SHP77 (cell line): ENCODE measurements at places on chromosomes 12 and 14.

GRCh38 chr12:44077294-44077693 lies 241.4 kb downstream of the TMEM117 start:
- DNase-seq = no peak

GRCh38 chr12:46430340-46430948 lies 57.9 kb upstream of the SLC38A2 start:
- no peak for DNase-seq

GRCh38 chr12:1830981-1831963 lies 10.9 kb downstream of the LRTM2 start:
- no peak for DNase-seq

DNA sequence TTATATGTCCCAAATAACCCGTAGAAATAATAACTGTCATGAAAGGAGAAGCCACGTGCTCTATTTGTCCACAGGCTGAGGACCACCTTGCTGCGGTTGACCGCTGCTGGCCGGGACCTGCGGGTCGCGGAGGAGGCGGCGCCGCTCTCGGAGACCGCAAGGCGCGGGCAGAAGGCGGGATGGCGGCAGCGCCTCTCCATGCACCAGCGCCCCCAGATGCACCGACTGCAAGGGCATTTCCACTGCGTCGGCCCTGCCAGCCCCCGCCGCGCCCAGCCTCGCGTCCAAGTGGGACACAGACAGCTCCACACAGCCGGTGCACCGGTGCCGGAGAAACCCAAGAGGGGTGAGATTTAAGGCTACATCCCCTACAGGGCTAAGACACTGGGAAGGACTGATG lies 21.0 kb downstream of the RPGRIP1 start:
- DNase-seq = peak; percentile 14

GRCh38 chr12:50720501-50720900 lies 43.4 kb upstream of the ATF1 start:
- no peak for DNase-seq

DNA sequence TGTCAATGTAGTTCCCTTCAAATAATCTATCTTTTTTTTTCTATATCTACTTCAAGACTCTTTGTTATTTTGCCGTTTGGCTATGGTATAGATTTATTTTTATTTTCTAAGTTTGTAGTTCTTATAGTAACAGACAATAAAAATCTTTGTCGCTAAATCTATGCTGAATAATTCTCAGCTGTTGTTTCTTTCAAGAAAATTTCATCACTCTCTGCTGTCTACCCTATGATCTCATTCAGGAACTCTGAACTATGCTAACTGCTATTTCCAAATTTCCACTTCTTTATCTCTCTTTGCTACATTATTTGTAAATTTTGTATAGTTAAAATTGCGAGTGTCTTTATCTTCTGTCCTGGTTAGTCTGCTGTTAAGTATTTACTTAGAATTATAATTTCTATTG lies 353.6 kb downstream of the LRFN5 start:
- no peak for DNase-seq

DNA sequence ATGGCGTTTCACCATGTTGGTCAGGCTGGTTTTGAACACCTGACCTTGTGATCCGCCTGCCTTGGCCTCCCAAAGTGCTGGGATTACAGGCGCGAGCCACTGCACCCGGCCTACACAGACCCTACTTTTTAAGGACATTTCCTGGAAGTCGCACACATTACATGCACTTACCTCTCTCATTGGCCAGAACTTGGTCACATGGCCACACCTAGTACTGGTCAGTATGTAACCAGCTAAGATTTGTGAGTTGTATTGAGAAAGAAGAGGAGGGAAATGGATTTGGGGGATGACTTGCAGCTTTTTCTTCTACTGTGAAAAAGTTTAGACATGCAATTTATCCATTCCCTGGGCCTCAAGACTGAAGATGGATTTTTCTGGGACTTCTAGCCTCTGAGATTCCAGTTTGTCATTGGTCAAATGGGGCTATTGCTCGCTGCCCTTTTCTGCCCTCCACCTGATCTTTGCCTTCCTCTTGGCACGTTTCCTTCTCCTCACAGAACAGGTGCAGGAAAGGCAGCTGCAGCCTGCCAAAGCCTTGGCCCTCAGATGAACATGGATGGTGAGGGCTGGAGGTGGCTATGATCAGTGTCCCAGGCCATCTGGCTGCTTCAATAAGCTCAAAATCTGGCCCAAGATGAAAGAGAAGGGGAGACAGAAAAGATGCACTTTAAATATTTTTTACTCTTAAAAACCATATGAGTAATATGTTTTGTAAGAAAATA lies 7.1 kb upstream of the ZDHHC22 start:
- peak; percentile 57 for DNase-seq

DNA sequence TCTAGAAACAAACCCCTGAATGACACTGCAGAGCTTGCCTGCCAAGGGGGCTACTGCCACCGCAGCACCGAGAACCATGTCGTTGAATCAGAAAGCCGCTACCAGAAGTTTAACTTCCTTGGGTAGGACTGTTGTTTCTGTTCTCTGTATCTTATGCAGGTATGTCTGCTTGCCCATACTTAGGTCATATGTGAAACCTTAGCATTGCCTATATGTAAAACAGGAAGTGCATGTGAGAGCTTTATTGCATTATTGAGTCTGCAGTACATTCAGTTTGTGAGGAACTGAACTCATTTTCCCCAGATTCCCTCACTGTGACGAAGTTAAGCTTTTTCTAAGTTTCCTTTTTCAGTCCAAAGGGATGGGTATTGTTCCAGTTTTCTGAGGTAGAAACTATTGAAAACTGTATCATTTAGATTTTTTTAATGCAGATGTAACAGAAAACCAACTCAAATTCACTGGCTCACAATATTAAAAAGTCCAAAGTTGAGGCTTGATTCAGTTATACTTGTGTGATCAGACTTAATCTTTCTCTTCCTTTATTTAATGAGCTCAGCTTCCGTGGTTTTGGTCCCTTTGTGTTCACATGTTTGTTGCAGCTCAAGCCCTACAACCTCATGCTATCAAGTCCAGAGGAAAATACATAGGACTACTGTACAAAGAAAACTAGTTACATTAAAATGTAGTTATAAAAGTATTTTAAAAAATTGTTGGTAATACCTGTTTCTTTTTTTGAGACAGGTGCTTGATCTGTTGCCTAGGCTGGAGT lies 6.9 kb downstream of the FBXO34 start:
- no peak for DNase-seq

GRCh38 chr14:102878970-102879460 lies 43.4 kb upstream of the AMN start:
- DNase-seq = no peak

GRCh38 chr14:26499546-26499945 lies 98.3 kb downstream of the NOVA1 start:
- no peak for DNase-seq

GRCh38 chr14:71117839-71118743 lies 210.8 kb downstream of the PCNX1 start:
- no peak for DNase-seq

DNA sequence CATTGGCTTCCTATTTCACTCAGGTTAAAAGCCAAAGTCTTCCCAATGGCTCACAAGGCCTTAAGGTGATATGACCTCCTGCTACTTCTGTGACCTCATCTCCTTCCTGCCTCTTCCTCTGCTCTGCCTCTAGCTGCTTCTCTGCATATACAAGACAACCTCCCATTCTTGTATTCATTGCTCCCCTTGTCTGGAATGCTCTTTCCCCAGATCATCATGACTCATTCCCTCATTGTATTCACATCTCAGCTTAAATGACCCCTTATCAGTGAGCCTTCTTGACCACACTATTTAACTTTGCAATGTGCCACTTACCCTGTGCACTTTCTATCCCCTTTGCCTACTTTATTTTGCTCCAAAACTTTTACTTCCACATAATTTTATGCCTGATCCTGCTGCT lies 90.2 kb downstream of the PPP1R12A start:
- DNase-seq = no peak

GRCh38 chr12:69241438-69242092 lies 2.2 kb downstream of the CPSF6 start:
- no peak for DNase-seq

DNA sequence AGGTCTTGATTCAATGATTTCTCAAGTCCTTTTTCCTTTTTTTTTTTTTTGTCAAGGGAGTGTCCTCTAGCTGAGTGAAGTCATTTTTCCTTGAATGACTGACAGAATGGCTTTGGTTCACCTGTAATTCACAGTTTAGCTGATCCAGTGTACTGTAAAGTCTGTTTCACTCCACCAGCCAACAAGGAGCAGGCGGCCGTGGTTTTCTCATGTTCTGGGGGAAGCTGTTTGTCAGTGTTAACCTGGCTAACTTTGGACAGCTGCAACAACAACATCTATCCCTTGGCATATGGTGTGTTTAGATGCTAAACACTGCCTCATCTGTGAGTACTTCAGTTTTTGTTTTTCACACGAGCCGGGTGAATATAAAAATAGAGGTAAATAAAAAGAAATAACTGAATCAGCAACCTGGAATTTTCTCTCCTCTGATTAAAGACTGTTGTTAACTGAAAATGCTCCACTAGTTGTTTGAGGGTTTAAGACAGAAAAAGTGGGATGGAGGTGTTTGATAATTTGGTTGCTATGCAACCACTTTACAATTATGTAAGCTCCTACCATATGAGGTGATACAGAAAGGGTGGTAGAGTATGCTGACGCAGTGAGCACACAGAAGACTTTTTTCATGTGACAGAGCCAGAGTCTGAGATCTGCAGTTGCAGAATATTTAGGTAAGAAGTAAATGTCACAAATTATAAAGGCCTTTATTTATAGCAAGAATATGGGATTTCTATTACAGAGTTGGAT lies 50.3 kb upstream of the SLC2A13 start:
- no peak for DNase-seq

DNA sequence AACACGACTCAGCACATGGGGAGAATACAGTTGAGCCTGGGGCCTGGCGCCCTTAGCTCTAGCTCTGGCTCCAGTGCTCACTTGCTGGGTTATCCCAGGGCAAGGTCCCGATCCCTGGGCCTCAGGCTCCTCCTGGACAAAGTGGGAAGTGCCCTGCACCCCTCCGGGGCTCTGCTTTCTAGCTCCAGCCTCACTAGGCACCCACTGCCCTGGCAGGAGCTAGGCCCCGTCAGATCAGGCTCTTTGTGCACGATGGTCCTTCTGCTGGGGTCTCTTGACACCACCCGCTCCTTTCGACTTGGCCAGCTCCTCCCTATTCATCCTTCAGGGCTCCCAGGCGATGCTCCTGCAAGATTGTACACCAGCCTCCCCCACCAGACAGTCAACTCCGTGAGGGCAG lies 23.4 kb downstream of the NCKAP5L start:
- no peak for DNase-seq

- DNase-seq = no peak
Measured at GRCh38 chr14:100589760-100590469, 2.7 kb upstream of the BEGAIN start.

DNA sequence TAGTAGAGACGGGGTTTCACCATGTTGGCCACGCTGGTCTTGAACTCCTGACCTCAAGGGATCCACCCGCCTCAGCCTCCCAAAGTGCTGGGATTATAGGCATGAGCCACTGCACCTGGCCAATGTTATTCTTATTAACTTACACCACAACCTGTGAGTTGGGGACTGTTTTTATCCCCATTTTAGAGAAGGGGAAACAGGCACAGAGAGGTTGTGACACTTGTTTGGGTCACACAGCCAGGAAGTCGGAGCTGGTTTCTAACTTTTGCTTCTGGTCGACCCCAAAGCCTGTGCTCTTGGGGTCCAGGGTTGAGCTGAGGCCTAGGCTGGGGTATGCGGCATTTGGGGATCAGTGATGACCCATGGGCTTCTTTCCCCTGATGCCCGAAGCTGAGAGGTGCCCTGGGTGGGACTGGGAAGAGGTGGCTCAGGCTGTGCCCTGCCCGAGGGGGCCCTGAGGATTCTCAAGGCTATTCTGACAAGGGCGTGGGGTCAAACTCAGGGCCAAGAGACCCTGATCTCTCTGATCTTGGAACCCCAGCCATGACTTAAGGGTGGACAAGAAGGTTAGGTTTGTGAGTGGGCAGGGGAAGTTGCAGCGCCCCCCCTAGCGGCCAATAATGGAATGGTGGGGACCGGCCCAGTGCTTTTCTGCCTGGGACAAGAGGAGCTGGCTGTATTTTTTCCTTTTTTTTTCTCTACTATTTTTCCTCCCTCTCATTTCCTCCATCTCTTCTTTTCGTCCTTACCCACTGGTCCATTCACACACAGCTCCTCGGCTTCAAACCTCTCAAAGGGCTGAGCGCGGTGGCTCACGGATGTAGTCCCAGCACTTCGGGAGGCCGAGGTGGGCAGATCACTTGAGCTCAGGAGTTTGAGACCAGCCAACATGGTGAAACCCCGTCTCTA lies 3.0 kb downstream of the SDSL start:
- no peak for DNase-seq

GRCh38 chr12:116370886-116371580 lies 93.5 kb upstream of the MED13L start:
- DNase-seq = no peak

- no peak for DNase-seq
Measured at GRCh38 chr12:27451036-27451825, 4.7 kb downstream of the SMCO2 start.

DNA sequence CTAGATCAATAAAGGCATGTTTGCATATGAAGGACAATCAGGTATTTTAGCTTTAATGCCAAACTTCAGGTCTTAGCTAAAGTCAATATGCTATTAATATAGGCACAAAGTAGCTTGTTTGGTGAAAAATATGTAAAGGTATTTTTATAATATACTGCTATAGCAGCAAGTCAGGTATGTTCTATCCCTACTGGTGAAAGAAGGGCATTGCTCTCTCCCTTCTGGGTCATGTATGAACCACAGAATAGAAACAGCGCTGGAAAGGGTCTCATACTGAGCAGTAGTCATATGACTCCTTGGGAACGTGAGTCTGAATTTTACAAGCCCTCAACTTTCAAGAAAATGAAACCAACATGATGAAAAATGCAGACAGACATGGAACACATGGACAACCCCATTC lies 314.6 kb downstream of the GRIN2B start:
- no peak for DNase-seq

DNA sequence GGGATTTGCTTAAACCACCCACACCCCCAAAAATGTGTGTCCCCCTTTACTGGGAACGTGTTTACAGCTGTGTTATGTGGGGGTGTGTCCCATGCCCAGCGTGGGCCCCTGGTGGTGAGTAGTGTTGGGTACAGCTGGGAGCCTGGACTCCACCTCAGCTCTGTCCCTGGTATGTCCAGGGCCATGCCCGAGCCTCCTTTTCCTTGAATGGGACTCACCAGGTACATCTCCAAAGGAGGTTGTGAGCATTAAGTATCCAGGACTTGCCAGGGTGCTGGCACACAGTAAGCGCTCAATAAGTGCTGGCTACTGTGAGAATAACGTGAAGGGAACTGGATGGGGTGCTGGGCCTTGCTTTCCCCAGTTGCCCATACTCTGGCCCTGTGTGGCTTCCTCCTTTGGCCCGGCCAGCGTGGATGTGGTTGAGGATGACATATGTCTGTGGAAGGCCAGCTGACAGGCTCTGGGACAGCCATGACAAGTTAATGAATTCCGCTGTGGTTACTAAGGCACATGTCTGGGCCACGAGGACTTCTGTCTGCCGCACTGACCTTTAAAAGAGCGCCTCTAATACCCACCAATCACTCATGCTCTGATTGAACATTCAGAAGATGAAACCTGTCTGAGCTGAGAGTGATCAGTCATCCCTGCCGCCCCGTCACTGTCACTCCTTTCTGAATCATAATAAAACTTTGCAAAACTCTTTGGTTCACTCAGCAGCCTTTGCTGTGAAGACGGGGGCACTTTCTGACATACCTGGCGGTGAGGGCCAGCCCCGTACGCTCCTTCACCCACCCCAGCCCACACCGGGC lies 74.7 kb downstream of the DIO3 start:
- no peak for DNase-seq
